ENCODE measurements at places on chromosomes 6 and 20.

GRCh38 chr20:22796469-22797077 lies 212.2 kb upstream of the FOXA2 start:
- DNase-seq: peak; percentile 29

GRCh38 chr20:59912609-59913008 lies 20.8 kb downstream of the SYCP2 start:
- no peak for DNase-seq

DNA sequence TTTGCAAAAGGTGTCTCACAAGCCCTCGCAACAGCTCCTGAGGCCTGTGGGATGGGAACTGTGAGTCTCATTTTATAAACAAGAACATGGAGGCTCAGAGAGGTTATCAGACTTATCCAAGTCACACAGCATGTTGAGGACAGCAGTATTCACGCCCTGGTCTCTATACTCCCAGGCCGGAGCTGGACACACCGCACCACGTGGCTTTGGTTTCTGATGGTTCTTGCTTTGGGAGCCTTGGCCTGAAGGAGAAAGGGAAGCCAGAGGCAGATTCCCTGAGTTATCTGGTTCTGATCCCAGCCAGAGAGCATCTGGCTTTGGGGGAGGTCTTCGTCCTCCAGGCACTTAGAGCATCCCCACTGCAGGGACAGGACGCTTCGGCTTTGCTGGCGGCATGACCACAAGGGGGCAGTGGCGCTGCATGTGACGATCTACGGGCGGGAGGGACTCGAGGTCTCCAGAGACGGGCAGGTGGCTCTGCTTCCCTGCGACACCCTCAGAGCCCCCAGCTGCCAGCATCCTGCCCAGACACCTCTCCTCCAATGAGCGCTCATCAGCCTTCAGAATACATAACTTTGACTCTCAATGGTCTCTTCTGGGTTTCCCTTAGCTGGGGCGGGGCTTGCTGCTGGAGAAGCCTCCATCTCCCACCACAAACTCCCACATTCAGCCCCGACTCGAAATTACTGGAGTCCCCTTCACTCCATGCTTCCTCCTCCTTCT lies 51.4 kb upstream of the SAYSD1 start:
- peak; percentile 72 for DNase-seq

DNA sequence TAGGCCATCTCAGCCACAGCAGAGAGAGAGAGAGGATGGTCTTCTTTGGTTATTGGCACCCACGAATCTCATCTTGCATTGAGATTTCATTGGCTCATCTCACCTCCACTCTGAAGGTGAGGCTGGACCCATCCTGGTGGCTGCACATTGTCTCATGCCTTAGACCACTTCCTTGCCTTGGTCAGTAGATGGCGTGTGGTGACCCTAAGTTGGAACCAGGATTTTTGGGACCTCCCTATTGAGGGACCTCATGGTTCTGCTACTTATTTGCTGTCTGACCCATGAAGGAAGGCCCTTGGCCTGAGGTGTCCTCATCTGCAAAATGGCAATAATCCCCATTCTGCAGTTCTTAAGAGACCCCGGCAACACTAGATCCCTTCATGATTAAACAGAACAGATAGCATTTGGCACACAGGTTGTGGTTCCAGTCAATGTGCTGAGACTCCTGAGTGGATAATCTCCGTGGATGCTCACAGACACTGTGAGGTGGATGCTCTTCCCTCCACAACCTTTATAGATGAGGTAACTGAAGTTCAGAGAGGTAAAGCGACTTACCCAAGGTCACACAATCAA lies 21.5 kb upstream of the AAR2 start:
- peak; percentile 54 for DNase-seq

GRCh38 chr6:136989571-136990241 lies 55.1 kb downstream of the IL20RA start:
- DNase-seq: peak; percentile 28

- DNase-seq: peak; percentile 10
Measured at GRCh38 chr6:139243536-139243935, 48.3 kb downstream of the TXLNB start.

DNA sequence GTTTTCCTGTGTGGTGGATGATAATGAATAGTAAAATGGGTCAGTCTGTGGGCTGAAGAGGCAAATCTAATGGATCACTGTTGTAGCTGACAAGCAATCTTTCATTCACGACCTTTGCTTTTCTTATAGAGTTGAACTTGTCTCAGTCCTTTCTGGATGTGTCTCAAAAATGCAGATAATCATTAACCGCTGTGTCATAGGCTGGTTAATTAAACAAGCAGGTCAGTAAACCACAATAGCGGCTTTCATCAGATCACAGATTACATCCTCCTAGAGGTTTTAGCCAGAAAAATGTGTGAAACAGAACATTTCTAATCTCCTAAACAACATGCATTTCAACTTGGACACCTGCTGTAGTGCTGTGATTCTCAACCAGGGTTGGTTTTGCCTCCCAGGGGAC lies 2.5 kb upstream of the METTL24 start:
- no peak for DNase-seq

DNA sequence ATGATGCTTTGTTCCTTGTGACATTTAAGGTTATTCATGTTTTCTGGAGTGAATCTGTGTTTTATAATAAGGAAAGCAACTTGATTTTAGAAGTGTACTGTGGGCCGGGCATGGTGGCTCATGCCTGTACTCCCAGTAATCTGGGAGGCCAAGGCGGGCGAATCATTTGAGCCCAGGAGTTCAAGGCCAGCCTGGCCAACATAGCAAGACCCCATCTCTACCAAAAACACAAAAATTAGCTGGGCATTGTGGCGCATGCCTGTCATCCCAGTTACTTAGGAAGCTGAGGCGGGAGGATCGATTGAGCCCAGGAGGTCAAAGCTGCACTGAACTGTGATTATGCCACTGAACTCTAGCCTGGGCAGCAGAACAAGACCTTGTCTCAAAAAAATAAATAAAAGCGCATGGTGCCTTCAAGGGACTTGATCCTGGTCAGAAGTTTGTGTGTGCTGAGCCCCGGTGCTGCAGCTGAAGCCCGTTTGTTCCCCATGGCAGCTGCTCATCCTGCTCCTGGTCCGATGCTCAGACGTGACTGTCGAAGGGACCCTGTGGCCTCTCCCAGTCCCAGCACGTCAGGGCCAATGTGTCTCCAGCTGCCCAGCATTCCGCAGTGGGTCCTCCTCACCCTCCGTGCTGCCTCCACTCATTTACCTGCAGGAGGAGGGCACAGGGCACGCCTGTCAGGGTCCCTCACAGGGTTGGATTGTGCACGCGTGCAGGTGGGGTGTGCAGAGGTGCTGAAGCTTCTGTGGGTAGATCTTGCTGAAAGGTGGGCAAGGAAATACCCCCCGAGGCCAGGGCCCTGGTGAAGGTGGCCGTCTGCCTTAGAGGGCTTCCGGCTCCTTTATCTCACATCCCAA lies 18.3 kb downstream of the ENTPD6 start:
- no peak for DNase-seq

DNA sequence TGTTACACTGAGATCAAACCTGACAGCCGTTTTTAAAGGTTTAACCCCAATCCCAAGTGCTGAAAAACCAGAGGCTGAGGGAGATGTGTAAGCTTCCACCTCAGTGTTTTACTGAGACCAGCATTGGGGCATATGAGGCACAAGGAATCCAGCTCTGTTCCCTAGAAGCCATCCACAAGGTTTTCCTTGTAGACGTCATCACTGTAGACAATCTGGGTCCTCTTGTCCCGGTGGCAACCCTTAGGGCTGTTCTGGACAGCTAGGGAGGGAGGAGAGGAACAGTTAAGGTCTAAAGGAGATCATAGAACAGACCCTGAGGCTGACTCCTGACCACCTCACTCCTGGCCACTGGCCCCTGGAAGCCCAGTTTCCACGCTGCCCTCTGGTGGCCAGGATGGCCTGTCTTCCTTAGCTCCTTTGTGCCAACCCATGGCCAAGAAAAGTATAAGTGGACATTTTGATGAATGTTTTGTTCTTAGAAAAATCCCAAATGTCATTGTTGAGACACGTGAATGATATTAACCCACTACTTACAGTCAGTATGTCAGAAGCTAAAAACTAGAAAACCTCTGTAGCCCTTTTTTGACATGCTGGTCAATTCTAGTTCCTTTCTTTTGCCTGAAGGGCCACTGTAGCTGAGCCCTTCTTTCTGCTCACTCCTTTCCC lies 6.4 kb downstream of the CFB start:
- DNase-seq: peak; percentile 81

GRCh38 chr20:9478771-9479170 lies 35.6 kb upstream of the LAMP5 start:
- no peak for DNase-seq

DNA sequence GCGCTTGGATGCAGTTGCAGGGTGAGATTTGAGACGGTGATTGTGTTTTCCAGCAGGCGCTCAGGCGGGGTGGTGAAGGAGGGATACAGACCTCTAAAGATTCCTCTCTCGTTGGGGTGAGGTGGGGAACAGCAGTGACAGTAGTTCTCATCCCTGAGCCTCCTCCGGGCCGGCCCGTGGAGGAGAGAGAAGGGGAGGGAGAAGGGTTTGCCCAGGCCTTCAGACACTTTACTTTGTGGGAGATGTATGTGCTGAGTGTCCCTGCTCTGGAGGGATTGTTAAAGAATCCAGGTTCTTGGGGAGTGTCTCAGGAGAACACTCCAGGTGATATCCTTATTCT lies 41.0 kb downstream of the PSMB9 start:
- DNase-seq: no peak

GRCh38 chr6:52361414-52361944 lies 472 bp upstream of the PAQR8 start:
- peak; percentile 58 for DNase-seq

All from GM23248 (cell line).